ENCODE measurements at places on chromosomes 4 and X.

DNA sequence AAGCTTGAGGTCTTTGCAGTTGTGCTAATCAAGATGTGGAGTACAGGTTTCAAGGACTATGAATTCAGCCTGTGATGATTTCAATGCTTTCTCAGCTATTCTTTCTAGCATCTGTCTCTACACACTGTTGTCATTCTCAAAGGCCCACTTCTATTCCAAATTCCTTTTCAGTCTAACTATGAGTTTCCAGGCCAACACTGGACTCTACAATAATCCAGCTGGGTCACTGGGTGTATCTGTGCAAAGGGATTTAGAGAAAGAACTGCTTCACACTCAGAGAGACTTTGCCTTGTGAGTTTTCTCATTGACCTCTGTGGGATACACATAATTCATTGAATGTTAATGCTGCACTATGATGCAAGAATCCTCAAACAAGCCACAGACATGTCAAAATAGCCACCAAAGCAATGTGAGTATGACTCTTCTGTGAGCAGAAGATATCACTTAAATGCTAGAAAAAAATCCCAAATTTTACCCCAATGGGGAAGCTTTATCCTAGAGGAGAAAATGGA is 171.8 kb upstream of the CLNK start:
- DNase-seq = no peak

DNA sequence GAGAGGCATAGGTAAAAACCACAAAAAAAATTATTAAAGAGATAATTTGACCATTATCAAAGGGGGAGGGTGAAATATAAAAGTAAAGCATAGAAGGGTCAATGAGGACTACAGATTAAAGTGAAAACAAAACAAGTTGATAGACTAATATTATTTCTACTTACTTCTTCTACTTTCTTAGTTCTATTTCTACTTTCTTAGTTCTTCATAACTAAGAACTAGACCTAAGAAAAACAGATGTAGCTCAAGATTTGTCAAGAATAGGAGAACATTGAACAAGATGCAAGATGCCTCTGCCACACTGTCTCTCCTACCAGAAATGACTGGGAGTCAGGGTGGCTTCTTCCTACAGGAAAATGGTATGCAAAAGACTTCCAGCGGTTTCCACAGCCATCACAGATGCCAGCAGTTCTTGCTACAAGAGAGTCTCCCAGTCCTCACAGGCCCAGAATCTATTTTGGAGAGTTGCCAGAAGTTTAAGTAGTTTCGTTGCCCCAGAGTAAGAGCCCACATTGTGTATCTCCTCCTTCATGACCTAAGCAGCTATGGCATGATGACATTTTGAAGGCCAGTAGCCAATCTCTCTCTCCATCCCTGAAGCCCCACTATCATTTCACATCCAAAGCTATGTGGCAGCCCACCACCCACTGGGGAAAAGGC is 42.9 kb upstream of the DDX60 start:
- no peak for DNase-seq

- no peak for DNase-seq
Observed at GRCh38 chr4:120844528-120844921, 78.0 kb downstream of the PRDM5 start.

DNA sequence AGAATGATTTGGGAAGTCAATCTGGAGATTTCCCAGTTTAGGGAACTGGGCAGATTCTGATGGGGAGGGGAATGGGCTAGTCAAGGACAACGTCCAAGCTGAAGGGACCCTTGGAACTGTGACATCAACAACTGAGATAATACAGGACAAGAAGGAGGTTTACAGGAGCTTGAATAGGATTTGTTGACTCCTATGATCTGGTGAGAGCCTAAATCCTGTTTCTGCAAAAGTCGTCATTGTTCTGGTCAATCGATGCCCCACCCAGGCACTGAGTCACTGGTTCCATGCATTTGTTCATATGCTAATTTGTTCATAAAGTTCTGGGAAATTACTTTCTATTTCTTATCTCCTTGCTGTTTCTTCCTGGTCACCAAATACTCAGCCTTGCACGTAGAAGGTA is 15.3 kb upstream of the PDGFRA start:
- DNase-seq = no peak

- no peak for DNase-seq
Observed at GRCh38 chrX:19772822-19773628, 114.4 kb downstream of the SH3KBP1 start.

DNA sequence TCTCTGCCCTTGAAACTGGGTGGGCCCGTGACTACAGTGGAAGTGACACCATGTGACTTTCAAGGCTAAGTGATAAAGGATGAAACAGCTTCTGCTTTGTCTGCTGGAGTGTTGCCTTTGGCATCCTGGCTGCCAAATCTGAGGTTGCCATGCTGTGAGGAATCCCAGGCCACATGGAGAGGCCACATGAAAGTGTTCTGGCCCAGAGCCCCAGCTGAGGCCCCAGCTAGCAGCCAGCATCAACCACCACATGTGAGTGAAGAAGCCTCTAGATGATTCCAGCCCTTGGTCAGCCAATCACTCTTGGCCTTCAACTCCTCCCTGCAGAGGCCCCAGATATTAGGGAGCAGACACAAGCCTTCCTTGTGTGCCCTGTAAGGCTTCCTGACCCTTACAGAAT is 94.4 kb upstream of the BCOR start:
- no peak for DNase-seq

DNA sequence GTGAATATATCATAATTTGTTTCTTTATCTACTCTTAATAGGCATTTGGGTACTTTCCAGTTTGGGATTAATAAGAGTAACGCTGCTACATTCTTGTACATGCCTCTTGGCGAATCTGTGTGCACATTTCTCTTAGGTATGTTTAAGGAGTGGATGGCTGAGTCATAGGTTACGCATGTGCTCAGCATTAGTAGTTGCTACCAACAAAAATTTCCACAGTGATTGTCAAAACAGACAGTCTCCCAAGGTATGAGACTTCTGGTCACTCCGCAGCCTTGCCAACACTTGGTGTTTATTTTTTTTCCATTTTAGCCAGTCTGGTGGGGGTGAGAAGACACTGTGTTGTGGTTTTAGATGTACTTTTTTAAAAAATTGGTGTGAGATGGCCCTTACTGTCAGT is 44.6 kb downstream of the FGFBP1 start:
- DNase-seq = no peak

DNA sequence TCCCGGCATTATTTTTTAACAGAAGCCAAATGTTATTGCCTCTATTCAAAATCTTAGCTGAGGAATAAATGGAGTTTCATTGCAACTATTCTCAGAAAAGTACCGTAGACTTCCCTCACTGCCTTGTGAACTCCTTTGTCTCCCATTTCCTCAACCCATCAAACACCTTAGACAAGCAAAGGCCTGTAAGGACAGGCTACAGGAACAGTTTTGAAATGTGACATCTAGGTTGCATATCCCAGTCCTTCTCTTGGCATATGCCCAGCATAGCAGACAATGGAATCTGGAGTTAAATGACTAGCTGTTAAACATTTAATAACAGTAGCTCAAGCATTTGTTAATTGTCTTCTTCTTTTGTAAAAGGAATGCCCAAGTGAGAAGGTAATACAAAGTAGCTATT is 1371.7 kb downstream of the STIM2 start:
- no peak for DNase-seq

GRCh38 chrX:120791013-120791643 is 84.5 kb downstream of the CT47B1 start:
- DNase-seq = no peak

GRCh38 chr4:20603671-20604313 is 96.5 kb upstream of the PACRGL start:
- DNase-seq = no peak

DNA sequence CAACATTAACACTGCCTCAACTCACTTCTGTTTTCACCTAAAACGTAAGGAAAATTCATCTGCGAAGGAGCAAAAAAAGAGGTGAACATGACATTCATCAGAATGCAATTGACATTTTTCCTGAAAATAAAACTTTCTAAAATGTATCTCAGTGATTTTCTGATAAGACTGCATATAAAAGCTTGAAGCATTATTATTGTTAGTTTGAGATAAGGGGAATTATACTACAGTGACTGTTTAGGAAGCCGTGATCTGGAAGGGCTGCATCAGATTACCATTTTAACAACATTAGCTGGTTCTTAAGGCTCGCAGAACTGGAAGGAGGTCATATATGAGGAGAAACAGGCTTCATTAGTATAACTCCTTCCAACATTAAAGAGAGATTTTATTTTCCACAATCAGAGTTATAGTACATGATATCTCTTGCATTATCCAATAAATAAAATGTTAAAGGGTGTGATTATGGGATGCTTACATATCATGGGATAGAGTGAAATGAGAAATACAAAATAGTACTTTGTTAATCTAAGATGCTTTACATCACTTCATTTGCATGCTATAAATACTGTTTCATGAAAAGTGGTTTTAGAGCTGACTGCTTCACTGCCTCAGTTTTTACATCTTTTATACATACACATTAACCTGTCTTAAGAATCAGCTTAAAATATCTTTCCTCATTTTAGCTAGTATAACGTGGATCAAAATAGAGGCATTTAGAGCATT is 1820.1 kb upstream of the TENM3 start:
- DNase-seq = no peak

DNA sequence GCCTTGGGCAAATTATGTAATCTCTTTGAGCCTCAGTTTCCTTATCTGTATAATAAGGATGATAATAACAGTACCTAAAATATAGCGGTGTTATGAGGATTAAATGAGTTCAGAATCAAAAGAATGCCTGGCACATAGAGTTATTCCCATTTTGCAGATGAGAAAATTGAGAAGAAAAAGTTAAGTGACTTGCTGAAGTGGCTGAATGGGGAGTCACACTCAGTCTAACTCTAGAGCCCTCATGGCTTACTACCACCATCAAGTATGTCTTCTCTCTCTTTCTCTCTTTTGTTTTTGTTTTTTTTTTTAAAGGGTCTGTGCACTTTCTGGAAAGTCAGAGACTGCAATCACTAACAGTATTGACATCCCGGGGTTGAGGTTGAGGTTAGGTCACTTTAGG is 615 bp downstream of the CACNA1F start:
- DNase-seq = no peak

DNA sequence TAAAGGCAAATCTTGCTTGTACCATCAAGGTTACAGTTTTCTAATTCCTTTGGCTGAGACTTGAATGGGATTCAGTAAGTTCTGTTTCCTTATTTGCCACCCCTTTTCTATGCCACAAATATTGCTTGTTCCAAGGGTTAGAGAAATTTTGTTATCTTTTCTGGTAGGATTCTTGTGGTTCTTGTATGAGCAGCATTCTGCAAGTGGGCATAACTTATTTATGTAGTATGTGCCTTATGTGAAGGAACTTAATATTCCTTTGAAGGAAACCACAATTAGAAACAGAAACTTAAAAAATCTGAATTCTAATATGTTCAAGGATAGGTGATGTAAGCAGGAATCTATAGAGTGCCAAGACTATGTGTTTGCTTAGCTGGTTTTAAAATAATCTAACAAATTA is 53.1 kb upstream of the TSPAN5 start:
- no peak for DNase-seq

- no peak for DNase-seq
Observed at GRCh38 chr4:118307643-118308042, 45.2 kb downstream of the PRSS12 start.

DNA sequence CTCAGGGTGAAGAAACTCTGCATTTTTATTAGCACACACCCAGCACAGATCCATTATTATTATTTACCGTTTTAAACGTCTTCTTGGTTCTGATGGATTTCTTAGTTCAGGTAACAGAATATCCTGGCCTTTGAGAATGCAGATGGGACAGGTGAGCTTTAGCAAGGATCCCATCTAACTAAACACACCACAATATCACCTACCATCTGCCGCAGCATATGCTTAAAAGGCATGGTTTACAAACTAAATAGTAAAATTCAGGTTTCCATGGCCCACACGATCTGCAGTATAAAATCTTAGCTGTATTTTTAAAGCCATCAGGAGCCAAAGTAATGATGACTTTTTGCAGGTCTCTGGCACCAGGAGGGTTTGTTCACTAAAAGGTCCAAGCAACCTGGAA is 31.7 kb upstream of the GATB start:
- DNase-seq = no peak

DNA sequence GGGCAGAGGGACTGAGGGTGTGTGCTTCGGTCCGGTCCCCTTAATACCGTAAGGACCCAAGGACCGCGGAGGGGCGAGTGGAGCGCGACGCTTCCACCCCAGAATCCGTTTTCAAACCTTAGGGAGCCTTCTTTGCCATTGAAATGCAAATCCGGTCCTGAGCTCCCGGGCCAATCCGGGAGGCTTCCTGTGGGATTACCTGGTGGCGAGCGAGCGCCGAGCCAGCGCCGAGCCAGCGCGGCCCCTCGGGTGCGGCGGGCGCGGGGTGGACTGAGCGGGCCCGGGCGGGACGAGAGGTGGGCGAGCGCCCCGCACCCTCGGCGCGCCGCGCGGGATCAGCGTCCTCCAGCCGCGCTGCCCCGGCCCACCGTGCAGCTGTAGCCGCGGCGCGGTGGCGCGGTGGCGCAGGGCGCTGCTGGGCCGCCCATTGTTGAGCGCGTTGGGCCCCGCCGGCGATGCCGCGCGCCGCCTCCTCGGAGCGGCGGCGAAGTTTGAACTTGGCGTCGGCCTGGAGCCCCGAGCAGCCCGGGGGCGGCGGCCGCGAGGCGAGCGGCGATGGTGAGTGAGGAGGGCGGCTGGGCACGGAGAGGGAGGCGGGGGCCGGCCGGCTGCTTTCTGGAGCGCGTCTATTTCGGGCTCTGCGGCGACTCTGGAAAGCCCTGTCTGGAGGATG is 208.7 kb downstream of the SOWAHB start:
- no peak for DNase-seq

GRCh38 chr4:2691952-2692435 is 64.1 kb downstream of the TNIP2 start:
- no peak for DNase-seq

DNA sequence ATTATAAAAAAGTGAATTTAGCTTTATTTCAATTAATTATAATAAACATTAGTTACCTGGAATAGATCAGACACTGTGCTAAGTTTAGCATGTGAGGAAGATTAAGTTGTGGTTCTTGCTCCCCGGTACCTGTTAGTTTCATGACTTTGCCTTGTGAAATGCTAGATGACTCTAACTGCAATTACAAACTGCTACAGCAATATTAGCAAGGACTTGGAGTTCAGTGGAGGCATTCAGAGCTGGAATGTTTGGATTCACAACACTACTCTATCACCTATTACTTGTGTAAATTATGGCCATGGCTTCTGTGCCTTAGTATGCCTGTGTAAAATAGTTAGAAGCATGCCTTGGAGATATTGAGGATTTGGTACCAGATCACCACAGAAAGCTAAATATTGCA is 21.4 kb upstream of the ANXA10 start:
- no peak for DNase-seq

- DNase-seq = no peak
Observed at GRCh38 chr4:183443655-183444213, 702 bp upstream of the CDKN2AIP start.

- DNase-seq = no peak
Observed at GRCh38 chr4:112063260-112063659, 82.0 kb upstream of the FAM241A start.

DNA sequence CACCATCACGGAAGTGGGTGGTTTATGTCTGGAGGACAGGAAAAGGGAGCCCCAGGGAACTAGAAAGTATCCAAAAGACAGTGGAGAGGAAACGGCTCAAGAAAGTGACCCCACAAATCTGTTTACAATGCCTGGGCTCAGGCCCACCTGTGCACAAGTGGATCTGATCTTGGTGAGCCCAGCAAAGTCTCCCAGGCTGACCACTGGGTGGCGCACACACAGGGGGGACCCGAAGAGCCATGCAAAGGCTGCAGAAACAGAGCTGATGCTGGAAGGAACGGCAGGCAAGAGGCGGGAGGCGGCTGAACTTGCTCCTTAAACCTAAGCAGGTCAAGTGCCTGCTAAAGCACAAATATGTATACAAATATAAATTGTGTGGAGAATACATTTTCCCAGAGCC is 9.6 kb downstream of the HAUS7 start:
- DNase-seq = peak; percentile 26
